T-cell (primary cell): ENCODE measurements at places on chromosomes 1 and 21.

- DNase-seq = no peak
Observed at GRCh38 chr1:78627321-78627720, 7.1 kb downstream of the IFI44L start.

DNA sequence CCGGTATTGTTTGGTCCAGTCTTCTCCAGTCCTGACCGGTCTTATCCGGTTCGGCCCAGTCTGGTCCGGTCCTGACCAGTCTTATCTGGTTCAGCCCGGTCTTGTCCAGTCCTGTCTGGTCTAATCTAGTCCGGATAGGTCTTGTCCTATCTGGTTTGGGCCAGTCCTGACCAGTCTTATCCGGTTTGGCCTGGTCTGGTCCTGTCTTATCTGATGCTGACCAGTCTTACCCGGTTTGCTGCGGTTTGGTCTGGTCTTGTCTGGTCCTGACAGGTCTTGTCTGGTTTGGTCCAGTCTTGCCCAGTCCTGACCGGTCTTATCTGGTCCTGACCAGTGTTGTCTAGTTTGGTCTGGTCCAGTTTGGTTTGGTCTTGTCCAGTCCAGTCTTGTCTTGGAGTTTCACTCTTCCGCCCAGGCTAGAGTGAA lies 30.1 kb downstream of the DHX9 start:
- no peak for DNase-seq

GRCh38 chr1:155226910-155227260 lies 18.4 kb downstream of the MTX1 start:
- DNase-seq = no peak

DNA sequence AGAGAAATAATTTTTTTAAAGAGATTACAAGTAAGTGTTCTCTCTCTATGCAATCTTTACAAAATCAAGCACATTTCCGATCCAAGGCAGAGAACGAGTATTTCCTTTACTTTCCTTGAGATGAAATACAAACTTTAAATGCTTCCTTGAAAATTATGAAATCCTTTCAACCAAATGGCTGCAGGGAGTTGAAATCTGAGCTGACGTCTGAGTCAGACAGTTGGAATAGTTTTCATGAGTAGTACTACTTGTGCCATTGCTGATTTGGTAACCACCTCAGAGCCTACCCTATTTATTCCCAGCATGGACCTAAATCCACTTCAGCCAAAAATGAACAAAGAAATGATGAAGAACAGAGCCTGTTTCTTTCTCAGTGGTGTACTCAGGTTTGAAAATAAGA lies 183.6 kb downstream of the GIPC2 start:
- no peak for DNase-seq

DNA sequence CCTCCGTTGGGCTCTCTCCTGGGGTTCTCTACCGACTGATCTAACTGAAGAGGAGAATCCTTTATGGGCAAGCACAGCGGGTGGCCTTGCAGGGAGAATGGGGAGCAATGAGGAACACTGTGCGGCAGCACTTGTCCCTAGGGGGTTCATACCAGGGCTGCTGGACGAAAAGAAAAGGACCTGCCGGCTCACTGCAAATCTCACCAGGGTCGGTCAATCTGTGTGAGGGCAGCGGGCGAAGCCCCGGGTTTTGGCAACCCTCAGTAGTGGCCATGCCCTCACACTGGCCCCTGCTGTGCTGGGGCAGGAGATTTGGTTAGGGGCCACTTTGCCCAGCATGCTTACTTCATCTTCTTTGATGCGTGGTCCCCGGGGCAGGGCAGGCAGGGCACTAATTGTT lies 5.9 kb downstream of the LHX9 start:
- DNase-seq = no peak

- DNase-seq = no peak
Observed at GRCh38 chr21:20999659-21000058, 1.4 kb downstream of the NCAM2 start.

DNA sequence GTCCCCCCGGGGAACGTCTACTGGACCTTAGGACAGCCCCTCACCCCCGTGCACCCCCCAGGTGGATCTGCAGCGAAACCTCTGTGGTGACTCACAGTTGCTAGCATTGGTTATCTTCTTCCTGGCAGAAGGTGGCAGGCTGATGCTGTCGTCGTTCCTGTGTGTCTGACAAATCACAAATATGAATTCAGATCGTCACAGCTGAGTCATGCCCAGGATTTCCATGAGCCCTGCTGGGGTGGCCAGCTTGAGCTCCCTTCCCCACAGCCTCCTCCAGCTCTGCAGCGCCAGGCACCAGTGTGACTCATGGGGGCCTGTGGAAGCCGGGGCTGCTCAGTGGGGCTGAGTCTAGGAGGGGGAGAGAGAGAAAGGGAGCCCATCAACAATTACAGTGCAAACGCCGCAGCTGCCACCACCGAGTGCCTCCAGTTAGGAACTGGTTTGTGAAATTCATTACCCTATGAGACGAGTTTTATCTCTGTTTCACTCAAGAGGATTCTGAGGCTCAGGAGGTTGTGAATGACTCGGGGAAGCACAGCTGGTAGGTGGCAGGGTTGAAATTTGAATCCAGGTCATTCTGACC lies 197.9 kb downstream of the DYRK1A start:
- peak; percentile 73 for DNase-seq

GRCh38 chr1:239816081-239816782 lies 275.5 kb upstream of the FMN2 start:
- DNase-seq = no peak

GRCh38 chr1:176816232-176816631 lies 348.3 kb downstream of the ASTN1 start:
- DNase-seq = no peak

GRCh38 chr1:205595435-205595834 lies 36.4 kb downstream of the ELK4 start:
- no peak for DNase-seq

- DNase-seq = no peak
Observed at GRCh38 chr1:227572752-227573151, 9.4 kb downstream of the ZNF678 start.

DNA sequence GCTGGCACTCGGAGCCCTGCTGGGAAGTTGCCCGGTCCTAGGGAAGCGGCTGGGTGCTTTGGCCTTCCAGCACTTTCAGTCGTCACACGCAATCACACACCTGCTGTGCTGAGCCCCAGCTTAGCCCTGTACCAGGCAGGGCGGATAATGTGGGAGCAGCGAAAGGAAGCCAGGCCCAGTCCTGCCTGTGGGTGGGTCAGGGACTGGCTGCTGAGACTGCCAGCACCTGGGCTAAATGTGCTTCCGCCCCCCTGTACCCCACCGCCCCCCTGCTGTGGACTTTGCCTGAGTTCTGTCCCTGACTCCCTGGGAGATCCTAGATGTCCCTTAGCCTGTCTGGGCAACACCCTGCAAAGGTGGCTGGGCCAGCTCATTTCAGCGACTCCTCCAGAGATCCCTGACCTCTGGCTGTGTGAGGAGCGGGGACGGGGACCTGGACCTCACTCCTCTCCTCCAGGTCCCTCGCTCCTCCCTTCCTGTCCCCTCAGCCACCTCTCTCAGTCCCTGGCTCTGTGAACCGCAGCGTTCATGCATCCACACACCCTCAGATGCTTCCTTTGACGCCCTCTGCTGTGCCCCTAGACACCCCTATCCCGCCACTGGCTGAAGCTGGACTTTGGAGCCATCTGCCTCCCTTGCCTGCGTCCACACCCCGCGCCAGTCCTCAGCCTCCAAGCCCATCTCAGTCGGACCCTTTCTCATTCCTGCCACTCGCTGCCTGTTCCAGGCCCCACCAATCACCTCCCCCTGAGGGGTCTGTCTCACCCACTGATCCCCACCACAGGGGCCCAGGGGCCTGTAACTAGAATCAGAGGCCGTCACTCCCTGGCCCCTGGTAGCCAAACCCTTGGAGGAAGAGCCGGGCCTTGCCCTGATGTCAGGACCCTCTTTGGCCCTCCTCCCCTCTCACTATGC lies 1.4 kb downstream of the MMEL1 start:
- DNase-seq = no peak

- DNase-seq = no peak
Observed at GRCh38 chr1:86150553-86151055, 6.0 kb downstream of the COL24A1 start.

DNA sequence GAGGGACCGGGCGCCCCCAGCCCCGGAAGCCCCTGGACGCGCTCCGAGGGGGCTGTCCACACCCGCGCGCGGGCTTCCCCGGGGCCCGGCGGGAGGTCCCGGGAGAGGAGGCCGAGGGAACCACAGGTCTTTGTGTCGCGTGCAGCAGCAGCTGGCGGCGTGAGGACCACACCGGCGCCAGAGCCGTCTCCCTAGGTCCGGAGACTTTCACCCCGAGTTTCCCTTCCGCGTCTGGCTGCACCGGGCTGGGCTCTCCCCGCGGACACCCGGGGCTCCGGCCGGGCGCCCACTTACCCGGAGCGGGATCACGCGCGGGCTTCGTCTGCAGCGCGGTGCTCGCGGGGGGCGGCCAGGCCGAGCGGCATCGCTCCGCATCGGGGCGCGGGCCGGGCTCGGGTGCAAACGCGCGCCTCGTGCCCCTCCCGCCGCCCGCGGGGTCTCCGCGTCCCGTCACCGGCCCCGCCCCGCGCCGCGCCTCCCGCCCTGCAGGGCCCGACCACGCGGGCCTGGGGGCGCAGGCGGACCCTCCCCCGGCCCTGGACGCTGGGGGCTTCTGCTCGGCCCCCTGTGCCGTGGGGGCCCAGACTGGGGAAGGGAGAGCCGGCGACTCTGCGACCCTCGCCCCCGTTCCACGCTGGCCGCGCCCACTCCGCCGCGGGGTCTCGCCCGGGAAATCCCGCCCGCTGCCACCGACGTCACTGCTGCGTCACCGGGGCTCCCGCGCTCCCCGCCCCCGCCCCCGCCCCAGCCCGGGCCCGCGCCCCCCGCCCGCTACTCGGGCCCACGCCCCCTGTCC lies at the start of gene GNG4:
Gene GNG4 (minus strand): TSS at position 417 of the 796 bp plus-strand sequence. CDS start 65,946 bp downstream, outside the sequence.
- no peak for DNase-seq

GRCh38 chr1:150961756-150962155 lies 12.9 kb downstream of the CERS2 start:
- DNase-seq = no peak

GRCh38 chr1:163104385-163105099 lies 35.4 kb downstream of the RGS4 start:
- no peak for DNase-seq

- no peak for DNase-seq
Observed at GRCh38 chr1:23202263-23202749, 15.0 kb downstream of the HTR1D start.

DNA sequence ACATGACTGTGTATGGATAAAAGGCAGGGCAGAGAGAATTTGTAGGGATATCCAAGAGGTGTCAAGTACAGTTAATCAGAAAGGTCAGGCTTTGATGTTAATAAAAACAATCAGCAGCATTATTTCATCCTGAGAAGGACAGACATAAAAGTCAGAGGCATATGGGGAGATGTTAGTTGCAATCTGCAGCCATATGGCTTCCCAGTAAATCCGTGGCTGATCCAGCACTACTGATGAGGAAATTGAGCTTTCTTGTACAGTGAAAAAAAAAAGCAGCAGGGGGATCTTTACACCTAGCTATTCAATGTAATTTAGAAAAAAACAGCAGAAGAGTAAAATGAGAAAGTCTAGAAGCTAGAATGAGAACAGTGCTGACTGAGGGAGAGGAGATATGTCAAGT lies 2.2 kb upstream of the SPRR1B start:
- no peak for DNase-seq

GRCh38 chr1:222974496-222974895 lies 159.7 kb downstream of the DISP1 start:
- DNase-seq = no peak

GRCh38 chr1:224339442-224340033 lies 9.6 kb upstream of the NVL start:
- DNase-seq = no peak

GRCh38 chr1:38527373-38527966 lies 332.1 kb downstream of the RRAGC start:
- DNase-seq = peak; percentile 29

DNA sequence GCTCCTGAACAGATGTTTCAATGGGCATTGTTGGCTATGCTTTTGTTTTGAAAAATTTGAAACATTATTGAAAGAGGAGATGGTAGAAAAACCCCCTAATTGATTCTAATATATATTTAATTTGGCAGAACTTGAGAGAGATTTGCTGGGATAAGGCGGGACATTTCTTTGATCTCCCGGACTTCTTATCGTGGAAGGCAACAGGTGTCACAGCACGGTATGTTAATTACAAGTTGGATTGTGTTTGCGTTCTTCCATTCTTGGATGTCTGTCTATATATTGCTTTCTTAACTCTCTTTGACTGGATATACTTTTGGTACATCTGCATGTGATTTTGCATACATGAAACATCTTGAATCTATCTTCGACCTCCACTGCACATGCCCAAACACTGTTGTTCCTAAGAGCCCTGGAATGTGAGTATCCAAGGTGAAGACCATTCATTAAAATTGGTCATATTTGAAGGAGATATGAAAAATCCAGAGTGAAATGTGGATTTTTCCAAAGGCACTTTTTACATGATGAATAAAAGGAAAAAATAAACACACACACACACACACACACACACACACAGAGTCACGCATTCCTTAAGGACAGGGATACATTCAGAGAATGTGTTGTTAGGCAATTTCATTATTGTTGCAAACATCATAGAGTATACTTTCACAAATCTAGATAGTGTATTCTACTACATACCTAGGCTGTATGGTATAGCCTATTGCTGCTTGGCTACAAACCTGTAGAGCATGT lies 81.9 kb downstream of the FGGY start:
- DNase-seq = no peak

- no peak for DNase-seq
Observed at GRCh38 chr1:147630022-147630421, 40.3 kb downstream of the ACP6 start.

DNA sequence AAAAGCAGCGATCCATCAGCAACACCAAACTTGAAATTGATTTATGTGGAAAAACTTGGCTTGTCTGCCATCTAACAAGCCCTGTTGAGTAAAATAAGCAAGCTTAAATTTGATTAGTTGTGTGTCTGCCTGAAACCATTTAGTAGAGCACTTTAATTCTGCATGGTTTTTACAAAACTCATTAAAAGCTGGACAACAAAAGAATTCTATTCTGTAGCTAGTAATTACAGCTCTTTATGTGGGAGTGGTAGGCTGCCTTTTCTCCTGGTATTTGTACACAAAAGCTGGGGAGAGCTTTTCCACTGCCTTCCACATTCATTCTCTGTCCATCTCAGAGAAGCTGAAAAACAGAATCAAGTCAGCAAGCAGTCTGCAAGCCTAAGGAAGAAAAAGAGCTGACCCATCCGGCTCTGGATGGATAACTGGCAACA lies 1.7 kb downstream of the ETS2 start:
- DNase-seq = no peak

DNA sequence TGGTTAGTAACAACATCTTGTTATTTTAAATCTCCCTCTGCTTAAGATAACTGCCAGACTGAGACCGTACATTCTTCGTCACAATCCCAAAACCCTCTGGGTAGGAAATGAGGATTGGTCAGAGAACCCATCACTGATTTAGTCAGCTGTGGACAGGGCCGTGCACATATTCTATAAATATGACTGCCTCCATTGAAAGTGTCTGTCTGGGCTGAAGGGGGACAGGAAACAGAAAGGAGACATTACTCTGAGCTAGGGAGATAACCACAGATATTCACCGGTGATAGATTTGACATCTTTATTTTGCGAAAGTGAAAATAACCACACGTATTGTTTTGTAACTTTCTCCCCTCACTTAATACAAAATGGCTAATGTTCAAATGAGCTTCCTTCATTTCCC lies 36.9 kb upstream of the ST6GALNAC5 start:
- no peak for DNase-seq

GRCh38 chr21:32089766-32090165 lies 189.1 kb downstream of the MIS18A start:
- no peak for DNase-seq
